ENCODE measurements at places on chromosomes 13 and 19.
A peak's percentile ranks its signal among the peaks of the same experiment; 100 is the strongest.

DNA sequence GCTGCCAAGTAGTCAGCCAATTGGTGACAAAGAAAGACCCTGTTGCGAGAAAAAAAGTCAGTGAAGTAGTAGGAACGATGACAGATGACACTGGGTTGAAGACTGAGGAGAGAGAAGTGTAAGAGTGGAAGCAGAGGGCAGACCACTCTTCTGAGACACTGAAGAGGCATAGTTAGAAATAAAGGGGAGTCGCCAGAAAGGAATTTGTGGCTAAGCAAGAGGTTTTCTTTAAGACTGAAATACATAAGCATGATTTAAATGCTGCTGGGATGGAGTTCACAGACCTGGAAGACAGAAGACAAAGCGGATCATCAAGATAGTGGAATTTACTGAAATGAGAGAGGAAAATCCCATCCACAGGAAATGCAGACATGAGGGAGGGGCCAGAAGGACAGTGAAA is 56.2 kb upstream of the USPL1 start:
- no peak for DNase-seq

GRCh38 chr13:50152224-50152623 is 137.0 kb downstream of the KCNRG start:
- DNase-seq: no peak

- no peak for DNase-seq
Measured at GRCh38 chr19:3708207-3708931, at the start of gene TJP3. Gene TJP3, plus strand, starts transcription at chr19:3708384. Its CDS starts 20,049 bp downstream, at chr19:3728433.

GRCh38 chr13:84255226-84255797 is 373.0 kb upstream of the SLITRK1 start:
- no peak for DNase-seq

DNA sequence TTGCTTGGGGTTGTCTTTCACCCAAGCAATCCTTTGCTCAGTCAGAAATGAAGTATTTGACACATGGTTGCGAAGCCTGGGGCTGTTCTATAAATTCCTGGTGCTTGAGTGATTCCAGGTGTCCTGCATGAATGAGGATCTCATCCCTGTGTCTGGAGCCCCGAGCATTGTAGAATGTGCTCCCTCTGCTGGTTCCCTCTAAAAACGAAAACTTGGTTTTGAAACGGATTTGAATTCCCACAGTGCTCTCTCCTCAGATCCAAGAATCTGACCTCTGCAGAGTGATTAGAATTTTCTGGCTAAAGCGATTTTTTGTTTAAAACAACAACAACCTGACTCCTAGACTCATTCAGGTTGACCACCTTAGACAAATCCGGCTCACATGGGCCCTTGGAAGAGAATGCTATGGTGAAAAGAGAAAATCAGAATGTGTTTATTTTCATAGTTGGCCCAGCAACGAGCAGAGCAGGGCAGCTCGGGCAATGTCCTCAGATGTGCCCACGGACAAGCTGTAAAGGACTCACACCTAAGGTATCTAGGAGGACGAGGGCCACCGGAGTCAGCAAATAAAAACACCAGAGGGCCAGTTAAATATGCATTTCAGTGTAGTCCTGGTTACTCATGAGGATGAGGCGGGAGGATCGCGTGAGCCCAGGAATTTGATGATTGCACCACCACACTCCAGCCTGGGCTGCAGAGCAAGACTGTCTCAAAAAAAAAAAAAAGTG is 8.7 kb upstream of the ATP12A start:
- DNase-seq: no peak

GRCh38 chr19:45424191-45425058 is 708 bp upstream of the ERCC1 start:
- no peak for DNase-seq

GRCh38 chr13:31174018-31174417 is 12.3 kb upstream of the HSPH1 start:
- DNase-seq: no peak

DNA sequence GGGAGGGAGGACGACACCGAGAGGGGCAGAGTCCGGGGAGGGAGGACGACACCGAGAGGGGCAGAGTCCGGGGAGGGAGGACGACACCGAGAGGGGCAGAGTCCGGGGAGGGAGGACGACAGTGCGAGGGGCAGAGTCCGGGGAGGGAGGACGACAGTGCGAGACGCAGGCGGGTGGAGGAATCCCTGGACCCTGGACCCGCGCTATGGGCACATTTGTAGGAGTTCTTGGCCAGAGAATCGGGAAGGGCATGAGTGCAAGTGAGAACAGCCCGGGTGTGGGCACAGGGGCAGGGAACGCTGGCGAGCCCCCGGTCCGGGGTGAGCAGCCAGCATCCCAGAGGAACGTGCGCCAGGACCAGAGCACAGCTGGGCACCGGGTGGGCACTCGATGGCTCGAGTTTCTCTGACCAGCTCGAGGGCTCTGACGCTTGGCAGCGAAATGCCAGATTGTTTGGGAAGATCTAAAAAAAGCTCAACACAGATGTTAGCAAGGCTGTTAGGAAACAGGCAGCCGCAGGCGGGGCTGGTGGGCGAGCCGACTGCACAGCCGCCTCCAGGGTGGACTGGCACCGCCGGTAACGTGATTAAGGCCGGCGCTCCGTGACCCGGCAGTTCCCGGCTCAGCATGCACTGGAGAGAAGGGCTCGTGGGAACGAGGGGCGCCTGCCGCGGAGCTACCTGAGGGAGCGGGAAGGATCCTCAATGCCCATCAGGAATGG is 17.9 kb upstream of the C2CD4C start:
- DNase-seq: no peak

- DNase-seq: no peak
Measured at GRCh38 chr13:40484101-40484800, 182.2 kb downstream of the FOXO1 start.

- DNase-seq: no peak
Measured at GRCh38 chr13:24740014-24740890, 23.7 kb upstream of the RNF17 start.

DNA sequence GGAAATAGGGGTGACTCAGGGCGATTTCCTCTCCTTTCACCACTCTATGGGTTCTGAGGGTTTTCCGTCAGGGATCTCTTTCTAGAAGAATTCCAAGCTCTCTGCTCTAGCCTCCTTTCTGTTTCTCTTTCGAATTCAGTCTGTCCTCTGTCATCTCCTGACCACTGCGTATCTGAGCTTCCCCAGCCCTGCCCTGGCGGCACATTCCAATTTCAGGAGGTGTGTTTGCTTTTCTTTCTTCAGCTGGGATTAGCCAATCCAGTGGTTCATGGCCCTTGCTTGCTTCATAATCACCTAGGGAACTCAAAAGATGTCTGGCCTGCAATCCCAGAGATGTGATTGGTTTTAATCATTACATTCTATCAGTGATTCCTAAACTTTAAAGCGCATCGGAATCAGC is 9.4 kb downstream of the IFNL2 start:
- DNase-seq: no peak

DNA sequence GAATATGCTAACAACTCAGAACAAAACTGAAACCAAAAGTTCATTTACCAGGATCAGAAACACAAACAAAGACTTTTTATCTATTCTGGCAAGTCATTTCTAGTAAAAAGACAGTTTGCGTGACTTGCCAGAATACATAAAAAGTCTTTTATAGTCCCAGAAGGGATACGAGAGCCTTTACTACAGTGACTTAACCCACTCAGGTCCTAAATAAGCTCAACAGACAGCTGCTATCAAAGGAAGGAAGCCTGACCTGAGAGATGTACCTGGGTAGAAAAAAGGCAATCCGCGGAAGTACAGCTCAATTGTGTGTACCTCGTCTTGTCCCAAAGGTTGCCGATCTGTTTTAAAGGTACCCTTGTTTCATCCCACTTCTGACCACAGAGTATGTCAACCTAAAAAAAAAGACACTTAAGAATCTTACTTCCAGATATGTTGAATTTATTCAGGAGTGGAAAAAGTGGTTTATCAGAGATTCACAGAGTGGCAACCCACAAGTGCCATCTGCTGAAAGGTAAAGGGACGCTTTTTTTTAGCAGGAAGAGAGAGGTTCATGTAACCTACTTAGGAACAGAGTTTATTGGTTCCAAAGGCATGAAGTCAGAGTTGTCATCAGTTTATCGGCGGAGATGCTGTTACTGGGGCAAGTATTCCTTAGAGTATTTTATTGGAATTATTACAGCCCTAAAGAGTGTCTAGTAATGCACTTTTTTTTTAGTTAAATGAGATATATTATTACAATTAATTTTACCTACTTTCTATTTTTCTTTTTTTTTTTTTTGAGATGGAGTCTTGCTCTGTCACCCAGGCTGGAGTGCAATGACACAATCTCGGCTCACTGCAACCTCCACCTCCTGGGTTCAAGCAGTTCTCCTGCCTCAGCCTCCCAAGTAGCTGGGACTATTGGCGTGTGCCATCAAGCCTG is 69.7 kb upstream of the C1QTNF9B start:
- no peak for DNase-seq

DNA sequence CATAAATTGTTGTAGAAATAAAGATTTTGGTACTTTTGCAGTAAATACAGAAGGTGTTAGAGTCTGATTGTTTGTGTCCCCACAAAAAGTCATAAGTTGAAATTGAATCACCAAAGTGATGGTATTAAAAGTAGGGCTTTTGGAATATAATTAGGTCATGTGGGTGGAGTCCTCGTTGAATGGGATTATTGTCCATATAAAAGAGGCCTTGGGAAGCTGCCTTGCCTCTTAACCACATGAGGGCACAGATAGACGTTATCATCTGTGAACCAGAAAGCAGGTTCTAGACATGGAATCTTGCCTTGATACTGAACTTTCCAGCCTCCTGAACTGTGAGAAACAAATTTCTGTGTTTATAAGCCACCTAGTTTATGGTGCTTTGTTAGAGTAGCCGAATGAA is 186.8 kb downstream of the PRR20E start:
- no peak for DNase-seq

- peak; percentile 55 for DNase-seq
Measured at GRCh38 chr19:37655301-37655688, at the start of gene ZFP30. Gene ZFP30, minus strand, starts transcription at chr19:37655465. Its CDS starts 7,643 bp downstream, at chr19:37647822.

All from stimulated activated CD8-positive, alpha-beta memory T cell treated with anti-CD3 and anti-CD28 coated beads, Interleukin-7, amount 100 ng/mL, for 1 hour (primary cell).